HFFc6 (cell line): ENCODE measurements at places on chromosomes 5 and 9.

DNA sequence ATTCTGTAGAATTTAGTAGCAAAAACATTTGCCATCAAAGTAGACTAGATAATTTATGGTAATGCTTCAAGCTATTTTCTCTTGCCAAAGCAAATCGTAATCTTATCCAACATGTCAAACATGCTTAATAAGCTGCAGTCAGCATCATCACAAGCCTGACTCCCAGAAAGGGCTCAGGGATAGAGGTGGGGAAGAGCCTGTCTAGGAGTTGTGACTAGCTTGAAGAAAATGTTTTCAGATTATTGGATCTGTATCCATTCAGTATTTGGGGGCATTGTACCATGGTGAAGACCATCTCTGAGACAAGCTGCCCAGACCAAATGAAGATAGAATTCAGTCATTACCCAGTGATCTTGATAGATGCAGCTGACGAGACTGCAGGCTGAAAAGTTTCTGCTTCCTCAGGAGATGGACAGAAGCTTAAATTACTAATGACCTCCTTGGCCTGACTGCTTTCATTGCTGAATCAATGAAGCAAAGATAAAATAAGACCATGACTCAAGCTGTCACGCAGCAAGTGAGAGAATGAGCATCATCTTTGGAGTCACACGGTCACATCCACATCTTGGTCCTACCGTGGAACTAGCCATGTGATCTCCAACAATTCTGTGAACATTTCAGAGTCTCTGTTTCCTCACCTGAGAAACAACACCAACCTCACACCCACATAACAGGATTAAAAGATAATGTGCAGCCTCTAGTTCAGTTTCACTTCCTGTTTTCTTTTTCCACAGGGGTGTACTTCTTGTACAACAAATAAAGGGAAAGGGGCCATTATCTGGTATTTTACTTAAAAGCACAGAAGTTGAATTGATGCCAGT, 9.4 kb downstream of the ERAP2 start:
- DNase-seq = no peak

DNA sequence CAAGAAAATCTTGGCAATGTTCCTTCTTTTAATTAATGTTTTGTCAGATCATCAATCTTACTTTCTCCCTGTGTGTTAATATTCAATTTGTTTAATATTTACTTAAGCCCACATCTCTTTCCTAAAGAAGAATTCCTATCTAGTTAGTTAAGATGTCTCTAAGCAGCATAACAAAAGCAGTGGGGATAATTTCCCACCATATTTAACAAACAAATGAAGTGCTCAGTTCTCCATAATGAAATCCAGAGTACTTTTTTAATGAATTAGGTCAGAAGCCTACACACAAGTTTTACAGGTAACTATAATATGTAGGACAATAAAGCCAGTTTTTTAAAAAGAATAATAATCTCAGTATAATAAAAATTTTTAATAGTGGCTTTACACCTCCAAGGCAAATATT, 1918.8 kb downstream of the EFNA5 start:
- DNase-seq = no peak

DNA sequence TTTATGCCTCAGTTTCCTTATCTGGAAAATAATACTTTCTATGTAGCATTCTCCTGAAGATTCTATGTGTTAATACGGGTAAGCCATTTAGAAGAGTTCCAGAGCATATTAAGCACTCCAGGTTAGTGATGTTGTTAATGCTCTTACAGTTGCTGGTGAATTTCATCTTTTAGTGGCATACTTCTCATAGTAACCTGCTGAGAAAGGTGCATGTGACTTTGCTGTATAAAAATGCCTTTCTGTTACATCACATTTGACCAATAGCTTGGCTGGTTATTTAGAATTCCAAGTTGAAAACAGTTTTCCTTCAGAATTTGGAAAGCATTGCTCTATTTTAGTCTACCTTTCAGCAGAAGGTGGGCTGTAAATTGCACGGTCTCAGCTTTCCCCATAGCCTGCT, 27.2 kb downstream of the GCNT1 start:
- no peak for DNase-seq

- DNase-seq = no peak
Observed at GRCh38 chr5:40410964-40411635, 268.6 kb upstream of the PTGER4 start.

DNA sequence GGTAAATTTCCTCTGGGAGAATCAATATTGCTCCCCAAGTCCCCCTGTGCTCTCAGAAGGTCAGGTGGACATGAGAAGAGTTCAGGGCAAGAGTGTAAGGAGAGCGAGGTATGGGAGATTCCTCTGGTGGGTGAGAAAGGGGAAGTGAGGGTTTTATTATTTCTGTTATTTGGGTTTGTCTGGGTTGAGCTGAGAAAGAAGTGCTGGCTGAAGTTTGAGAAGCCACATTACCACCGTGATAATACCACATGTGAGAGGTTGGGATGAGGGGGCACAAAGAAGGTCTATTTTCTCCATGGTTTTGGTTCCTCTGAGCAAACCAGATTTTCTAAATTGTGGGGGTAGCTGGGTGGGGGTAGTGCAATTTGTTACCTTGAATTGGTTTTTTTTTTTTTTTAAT, 350.4 kb downstream of the OSTF1 start:
- DNase-seq = no peak

- DNase-seq = no peak
Observed at GRCh38 chr5:131289738-131290137, 25.9 kb downstream of the CDC42SE2 start.

DNA sequence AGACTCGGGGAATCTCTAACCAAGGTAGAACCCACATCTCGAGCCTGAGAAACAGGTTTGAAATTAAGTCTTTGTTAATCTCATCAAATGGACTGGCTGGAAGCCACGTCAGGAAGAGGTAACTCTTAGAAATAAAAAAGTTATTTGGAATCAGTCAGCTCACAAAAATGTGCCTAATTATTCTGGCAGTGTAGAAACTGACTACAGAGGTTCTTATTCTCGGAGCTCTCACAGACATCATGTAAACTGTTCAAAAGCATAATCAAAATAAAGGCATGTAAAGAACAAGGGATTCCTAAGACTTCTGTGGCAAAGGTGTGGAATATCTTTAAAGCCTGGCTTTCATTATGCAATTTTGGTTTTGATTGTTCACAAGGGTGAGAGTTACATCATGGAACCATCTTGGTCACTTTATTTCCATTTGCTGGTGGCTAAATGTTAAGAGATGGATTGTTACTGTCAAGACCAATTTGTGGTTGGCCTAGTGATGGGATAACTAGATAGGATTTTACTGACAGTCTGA, 85.1 kb downstream of the OTULIN start:
- DNase-seq = no peak

- DNase-seq = no peak
Observed at GRCh38 chr9:126276056-126276728, 50.4 kb upstream of the MVB12B start.

DNA sequence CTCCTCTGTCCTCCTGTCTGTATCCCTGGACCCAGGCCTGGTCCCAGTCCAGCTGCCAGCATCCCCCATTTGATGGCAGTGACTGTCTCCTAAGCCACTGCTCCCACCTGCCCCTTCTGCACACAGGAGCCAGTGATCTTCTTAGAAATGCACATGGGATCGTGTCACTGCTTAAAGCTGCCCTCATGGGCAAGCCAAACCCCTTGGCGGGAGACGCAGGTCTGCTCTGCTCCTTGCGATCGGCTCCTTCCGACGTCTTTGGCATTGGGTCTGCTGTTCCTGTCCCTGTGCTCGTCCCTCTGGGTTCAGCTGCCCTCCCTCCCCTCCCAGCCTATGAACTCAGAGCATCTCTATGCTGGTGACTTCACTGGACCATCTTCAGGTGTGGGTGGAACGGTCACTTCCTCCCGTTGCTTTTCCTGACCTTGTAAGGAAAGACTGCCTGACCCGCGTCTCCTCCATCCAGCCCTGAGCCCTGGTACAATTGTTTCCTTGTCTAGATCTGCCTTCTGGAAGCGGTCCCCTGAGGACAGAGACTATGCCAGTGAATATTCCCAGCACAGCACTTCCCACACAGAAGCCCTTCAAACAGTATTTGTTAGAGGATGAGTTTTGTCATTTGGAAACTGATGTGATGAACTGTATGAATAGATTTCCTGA, 116.5 kb downstream of the ZNF354C start:
- DNase-seq = no peak

DNA sequence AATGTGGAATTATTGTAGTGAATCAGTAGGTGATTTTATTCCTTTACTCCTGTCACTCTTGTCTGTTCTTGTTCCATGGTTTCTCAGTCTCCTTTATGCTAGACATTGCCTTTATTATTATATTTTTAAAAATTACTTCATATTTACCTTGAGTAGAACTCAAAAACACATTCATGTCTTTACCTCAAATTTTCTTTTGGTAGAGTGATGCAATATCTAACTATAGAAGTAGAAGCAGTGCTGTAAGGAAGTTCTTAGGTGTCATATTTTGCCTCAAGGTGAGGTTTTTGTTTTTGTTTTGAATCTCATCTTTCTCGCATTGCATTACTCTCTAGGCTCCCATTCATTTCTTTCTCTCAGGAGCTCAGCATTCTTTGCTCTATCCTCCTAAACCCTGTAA, 12.2 kb downstream of the IPO11 start:
- no peak for DNase-seq

- peak; percentile 11 for DNase-seq
Observed at GRCh38 chr5:91223886-91224285, 159.2 kb downstream of the ARRDC3 start.

GRCh38 chr9:121393318-121393717, 23.3 kb upstream of the STOM start:
- no peak for DNase-seq

DNA sequence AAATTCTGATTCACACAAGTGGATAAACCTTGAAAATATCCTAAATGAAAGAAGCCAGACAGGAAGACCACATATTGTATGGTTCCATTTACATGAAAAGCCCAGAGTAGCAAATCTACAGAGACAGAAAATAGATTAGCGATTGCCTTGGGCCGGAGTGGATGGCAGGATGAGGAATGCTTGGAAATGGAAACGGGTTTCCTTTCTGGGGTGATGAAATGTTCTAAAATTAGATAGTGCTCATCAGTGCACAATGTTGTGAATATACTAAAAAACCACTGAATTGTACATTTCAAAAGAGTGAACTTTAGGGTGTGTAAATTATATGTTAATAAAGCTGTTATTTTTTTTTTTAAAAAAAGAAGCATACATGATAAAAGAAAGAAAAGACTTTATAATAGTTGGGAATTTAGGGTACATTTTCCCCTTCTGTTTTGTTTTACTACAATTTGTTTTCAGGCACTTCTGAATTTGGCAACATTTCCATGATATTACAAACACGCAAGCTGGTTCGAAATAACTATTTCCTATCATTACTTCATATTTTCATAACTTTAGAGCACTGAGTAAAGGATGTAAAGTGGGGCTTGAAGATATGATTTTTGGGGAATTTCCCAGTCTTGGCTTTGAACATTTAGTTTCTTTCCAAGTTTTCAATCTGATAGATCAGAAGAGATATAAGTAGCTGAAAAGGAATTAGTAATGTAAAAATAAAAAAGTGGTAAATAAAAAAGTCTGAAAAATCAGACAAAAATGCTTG, 23.9 kb downstream of the SLC35A4 start:
- DNase-seq = peak; percentile 23

DNA sequence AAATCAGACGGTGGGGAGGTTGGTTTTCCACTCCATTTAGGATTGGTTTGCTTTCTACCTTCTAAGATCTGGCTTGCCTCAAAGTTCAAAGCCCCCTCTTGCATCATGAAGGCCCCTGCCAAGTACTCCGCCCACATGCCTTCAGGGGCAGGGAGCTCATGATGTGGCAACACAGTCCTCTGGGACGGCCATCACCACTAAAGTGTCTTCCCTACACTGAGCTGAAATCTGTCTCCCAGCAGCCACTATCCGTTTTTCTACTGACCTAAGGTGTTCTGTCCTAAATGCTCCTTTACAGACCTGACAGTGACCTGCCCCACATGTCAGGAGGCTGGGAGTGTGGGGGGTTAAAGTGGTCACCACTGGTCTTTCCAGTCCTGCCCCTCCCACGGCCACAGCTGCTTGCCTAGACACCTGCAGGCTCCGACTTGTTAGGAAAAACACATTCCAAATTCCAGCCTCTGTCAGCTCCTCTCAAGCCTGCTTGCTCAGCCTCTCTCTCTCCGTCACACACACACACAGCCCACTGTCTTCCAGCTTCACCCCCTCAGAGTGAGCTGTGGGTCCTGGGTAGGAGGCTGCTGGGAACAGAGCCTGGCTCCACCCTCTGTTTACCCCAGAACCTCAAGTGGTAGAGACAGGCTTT, 44.9 kb downstream of the SHB start:
- DNase-seq = no peak

DNA sequence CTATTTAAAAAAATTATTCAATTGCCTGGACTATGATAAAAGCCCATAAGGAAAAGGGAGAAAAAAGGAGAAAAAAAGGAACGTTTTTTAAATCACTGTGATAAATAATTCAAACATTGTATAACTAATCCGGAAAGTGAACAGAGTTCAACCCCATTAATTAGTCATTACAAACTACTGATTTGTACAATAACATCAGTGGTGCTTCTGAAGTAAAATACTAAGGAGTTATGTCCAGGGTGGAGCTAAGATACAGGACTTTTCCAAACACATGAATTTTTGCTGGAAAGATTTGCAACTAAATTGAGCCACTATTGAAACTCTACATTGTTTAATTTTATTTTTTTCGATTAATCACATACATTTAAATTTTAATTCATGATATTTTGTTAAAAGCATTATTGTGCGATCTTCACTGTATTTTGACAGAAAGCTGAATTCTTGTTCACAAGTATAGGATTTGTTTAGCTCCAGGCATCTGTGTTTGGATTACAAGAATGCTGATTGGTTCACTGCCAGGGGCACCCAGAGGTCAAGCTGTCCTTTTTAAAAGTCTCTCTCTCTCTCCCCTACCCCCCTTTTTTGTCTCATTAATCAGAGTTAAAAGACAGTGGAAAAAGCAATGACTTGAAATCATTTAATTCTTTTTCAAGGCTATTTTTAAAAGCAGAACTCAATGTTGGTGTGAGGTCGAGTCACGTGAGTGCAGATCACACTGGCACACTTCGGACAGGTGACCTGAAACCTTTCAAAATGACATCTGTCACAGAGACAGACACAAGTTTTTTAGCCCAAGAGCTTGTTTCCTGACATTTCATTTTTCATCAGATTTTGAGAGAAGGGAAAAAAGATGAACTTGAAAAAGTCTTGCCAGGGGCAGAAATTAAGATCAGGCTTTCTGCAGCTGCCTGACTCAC, 387.3 kb downstream of the NR2F1-AS1 start:
- no peak for DNase-seq
